ENCODE measurements at places on chromosomes 4 and X.
A peak's percentile ranks its signal among the peaks of the same experiment; 100 is the strongest.

- no peak for DNase-seq
Measured at GRCh38 chr4:150253416-150253815, 175.2 kb downstream of the DCLK2 start.

- DNase-seq = no peak
Measured at GRCh38 chr4:140014284-140014683, 139.7 kb downstream of the MAML3 start.

- no peak for DNase-seq
Measured at GRCh38 chr4:147834480-147834879, 102.6 kb downstream of the ARHGAP10 start.

DNA sequence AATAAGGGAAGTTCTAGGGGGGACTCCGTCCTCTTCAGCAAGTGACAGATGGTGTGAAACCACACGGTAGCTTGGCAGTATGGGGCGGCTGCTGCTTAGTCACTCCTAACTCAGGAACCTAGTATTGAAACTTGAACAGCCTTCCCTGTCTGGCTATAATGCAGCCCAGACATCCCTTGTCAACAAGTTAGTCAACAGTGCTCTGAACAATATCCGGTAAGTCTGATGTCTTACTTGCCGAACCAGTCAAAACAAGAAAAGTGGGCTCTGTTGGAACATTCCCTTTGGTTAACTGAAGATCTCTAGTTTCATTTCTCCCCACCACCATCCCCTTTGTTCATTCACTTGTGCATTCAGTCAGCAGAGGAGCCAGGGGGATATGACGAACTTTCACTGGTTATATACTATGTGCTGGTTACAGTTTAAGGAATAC, 18.7 kb upstream of the CXCL13 start:
- DNase-seq = peak; percentile 10

DNA sequence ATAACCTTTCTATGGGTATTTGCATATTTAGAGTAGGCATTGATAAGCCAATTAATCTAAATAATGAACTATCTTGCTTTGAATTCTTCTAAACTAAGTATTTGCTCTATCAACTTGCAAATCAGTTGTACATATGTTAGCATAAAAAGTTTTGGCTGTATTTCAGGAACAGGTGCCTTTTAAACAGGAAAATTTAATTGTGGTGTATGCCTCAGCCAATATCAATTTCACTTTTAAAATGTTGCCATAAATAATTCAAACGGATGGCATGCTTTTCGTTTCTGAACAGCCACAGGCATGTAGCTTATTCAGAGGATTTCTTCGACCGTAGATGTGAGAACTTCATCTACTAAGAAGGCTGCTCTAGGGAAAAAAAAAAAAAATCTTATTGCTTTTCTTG, 99.9 kb downstream of the DCLK2 start:
- no peak for DNase-seq

Data from stimulated activated CD4-positive, alpha-beta T cell treated with anti-CD3 and anti-CD28 coated beads, Interleukin-1b, Interleukin-23, amount 100 ng/mL, for 1 hour (primary cell).